ENCODE measurements at places on chromosomes 12 and 14. TPM values are rescaled to one million over a fixed set of nuclear protein-coding genes. Genes with fewer than 3 reads are reported as not detected.

The MANSC1 gene
- total RNA-seq = 1.6 TPM

The PYGL gene
- total RNA-seq = 1.8 TPM

The STRAP gene
- total RNA-seq = 107 TPM

The KRT4 gene
- total RNA-seq = not detected

The TTC9 gene
- 6.2 TPM for total RNA-seq

The LPAR5 gene
- total RNA-seq = 5.1 TPM

The KITLG gene
- total RNA-seq = not detected

The MYF5 gene
- not detected for total RNA-seq

The FAM181A gene
- total RNA-seq = not detected

The MDGA2 gene
- not detected for total RNA-seq
